Cortex of kidney (tissue), 1 donor: ENCODE measurements at places on chromosomes 5 and 9.

GRCh38 chr9:91282292-91282691 lies 79.4 kb downstream of the AUH start:
- no peak for DNase-seq

DNA sequence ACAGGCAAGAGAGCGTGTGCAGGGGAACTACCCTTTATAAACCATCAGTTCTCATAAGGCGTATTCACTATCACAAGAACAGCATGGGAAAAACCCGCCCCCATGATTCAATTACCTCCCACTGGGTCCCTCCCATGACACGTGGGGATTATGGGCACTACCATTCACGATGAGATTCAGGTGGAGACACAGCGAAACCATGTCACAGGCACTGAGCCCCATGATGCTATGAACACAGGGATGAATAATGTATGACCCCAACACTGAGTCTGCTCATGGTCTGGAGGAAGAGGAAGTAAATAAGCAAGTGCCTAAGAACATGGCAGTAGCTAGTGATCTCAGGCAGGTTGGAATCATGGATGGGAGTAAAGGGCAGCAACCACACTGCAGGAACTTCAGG lies 281.0 kb upstream of the ZNF462 start:
- DNase-seq = no peak

- no peak for DNase-seq
Measured at GRCh38 chr5:38600329-38601045, 44.0 kb upstream of the LIFR start.

- no peak for DNase-seq
Measured at GRCh38 chr5:57887851-57888621, 405.4 kb upstream of the ACTBL2 start.

GRCh38 chr9:81022177-81022576 lies 667.2 kb downstream of the TLE1 start:
- no peak for DNase-seq

GRCh38 chr5:152547202-152547601 lies 142.1 kb upstream of the NMUR2 start:
- DNase-seq = no peak

DNA sequence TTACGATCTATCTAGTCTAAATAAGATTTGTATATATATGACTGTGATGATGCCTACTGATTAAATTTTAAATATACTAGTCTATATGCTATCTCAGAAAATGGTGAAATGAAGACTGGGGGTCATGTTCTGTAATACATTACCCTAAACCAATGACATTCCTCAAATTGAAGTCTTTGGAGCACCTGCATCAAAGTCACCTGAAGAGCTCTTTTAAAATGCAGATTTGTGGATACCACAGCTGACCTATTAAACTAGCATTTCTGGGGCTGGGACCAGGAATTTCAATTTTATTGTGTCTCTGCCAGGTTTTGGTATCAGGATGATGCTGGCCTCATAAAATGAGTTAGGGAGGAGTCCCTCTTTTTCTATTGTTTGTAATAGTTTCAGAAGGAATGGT lies 631.9 kb upstream of the DMAC1 start:
- no peak for DNase-seq

DNA sequence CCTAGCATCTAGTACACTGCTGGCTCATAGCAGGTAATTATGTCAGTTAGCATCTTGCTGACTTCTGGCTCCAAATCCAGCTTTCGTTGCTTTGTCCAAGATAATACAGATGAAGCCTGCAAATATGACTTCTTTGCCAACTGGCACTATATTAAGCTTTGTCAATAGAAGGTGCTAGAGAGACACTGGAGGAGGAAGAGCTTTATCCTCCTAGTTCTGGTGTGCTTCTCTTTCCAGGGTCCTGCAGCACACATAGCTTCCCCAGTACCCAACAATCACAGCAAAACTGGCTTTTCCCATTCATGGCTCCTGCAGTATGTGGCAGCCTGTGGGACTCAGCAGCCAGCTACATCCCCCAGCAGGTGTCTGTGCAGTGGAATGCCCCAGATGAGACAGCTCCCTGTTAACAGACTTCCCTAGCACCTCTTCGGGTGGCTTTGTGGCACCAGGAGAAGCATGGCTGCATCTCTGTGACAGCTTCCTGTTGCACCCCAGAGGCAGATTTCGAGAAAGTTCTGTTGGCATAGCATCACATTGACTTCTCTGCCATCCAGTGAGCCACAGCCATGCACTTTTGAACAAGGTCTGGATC lies 147.8 kb downstream of the OXCT1 start:
- no peak for DNase-seq

DNA sequence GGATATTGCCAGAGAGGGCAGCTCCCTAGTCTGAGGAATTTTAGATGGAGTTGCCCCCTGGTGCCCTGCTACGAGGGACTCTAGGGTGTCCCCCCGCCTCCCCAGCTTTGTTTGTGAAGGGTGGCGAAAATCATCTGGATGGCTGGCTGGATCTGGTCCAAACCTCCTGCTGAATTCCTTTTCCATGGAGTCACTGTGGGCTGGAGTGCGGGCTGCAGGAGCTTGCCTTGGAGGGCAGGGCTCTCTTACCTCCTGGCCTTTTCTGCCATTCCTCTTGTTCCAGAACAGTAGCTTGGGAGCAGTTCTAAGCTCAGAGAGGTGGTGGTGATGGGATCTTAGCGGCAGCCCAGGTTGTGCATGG lies 2.1 kb downstream of the SYNPO start:
- no peak for DNase-seq

GRCh38 chr5:137595396-137596079 lies 96.4 kb upstream of the SPOCK1 start:
- DNase-seq = no peak

DNA sequence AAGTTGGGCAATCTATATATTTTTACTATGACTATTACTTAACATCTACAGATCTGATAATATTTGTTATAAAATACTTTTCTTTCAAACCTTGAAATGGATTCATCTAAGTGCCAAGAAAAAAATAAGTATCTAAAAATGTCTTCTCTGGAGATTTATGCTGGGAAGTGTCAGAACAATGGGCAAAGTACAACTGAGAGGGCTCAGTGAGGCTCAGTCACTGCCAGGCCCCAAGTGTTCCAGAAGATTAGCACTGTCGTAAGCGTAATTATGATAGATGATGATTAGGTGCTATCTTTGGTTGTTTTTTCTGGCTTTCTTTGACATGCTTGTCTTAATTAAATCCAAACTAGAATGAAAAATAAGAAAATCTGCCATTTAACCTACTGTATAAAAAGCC lies 72.2 kb upstream of the ADAMTS19 start:
- no peak for DNase-seq

- no peak for DNase-seq
Measured at GRCh38 chr9:89042984-89043383, 51.7 kb downstream of the S1PR3 start.

- no peak for DNase-seq
Measured at GRCh38 chr5:59354811-59355210, 538.7 kb downstream of the PDE4D start.

- no peak for DNase-seq
Measured at GRCh38 chr5:75668977-75669689, 48.1 kb downstream of the POC5 start.

GRCh38 chr9:38431116-38431515 lies 6.9 kb upstream of the IGFBPL1 start:
- DNase-seq = no peak

DNA sequence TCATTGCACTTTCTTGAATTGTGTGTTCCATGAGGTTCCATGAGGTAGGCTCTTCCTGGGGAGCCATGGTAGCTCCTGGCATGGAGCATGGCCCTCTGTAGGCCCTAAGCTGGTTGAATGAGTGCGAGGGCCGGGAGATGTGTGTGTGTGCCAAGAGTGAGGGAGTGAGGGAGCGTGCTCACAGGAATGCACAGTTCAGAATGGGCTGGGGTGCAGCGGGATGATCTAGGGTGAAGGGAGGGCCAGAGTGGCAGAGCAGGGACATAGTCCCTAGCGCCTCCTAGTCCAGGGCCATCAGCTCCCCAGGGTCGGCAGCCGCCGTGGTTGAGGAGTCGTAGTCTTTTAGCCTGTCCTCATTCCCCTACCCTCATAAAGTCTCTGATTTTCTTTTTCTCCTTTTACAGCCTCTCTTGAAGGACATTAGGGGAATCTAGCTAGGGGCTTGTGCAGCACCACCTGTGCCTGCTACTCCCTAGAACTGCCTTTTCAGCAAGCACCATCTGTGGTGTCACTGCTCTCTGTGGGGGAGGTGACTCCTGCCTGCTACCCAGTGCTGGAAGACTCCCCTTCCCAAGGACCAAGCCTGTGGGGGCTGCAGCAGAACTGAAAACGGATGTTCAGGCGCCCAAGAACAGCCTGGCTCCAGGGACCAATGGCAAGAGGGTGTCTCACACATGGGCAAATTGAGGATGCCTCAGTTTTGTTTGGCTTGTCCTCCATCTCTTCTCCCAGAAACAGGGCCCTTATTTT lies 65.3 kb upstream of the PPARGC1B start:
- DNase-seq = no peak

DNA sequence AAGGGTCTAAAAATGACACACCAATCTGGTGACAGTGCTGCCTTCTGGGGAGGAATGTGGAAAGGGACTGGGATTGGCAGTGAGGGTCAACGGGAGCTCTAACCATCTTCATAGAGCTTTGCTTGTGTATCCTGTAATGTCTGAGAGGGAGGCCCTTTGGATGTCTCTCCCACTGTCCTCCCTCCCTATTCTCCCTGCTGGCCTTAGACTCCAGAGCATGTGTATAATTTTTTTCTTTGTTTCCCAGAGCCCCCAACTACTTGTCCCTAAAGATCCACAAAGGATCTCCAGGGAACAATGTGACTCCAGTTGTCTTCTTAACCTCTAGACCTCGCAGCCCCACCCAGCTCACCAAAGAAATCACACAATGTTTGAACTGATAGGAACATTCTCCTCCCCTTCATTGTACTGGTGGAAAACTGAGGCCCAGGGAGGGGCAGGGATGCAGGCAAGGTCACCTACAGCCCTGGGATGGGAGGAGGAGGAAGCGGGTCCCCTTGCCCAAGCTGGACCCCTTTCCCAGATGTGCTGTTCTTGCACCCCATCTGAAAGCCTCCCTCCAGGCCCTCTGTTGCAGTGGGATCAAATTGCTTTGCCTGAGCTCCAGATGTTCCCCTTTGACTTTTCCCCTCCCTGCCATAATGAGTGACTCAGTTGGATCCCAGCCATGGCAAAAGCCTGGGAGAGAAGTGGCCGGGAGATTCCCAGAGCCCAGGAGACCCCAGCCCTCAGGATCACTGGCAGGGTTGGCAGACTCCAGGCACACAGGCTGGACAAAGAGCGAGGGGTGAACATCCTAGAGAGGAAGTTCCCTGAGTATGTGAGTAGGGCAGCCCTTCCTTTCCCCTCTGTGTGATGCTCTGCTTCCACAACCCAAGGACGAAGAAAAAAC lies 21.8 kb downstream of the SPARC start:
- no peak for DNase-seq

DNA sequence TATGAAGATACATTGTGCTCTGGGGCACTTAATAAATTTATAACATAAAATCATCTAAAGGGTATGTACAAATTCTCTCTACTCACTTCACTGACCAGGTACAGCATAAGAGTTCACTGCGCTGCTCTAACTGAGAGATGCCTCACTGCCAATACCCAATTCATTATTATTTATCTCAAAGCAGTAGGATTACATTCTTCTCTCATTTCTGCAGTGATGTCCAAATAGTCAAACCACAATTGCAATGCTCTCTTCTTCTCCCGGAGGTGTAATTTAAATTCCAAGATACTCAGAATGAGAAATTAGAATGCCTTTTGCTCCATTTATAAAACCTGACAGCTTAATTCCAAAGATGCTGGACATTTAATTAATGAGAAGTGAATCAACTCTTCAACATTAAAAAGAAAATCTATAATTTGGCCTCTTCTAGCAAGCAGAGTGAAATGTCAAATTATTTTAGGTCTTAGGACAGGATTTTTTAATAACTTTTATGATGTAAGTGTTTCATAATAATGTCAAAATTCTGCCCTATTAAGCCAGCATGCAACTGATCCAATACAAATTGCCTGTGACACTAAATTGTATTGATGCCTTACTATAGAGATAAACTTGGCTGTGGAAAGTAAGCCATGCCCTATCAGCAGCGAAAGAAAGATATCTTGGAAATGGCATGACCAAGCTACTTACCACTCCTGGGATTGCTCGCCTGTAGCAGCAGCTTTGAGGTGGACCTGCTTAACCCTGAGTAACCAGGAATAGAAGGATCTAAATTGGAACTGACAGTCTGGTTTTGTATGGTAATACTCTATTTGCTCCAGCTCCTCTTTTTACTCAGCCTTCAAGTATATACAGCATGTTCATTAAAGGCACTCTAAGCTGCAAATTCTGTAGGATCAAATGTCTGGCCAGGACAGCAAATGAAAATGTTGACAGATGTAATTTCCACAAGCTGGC lies 374.2 kb upstream of the TYRP1 start:
- no peak for DNase-seq

DNA sequence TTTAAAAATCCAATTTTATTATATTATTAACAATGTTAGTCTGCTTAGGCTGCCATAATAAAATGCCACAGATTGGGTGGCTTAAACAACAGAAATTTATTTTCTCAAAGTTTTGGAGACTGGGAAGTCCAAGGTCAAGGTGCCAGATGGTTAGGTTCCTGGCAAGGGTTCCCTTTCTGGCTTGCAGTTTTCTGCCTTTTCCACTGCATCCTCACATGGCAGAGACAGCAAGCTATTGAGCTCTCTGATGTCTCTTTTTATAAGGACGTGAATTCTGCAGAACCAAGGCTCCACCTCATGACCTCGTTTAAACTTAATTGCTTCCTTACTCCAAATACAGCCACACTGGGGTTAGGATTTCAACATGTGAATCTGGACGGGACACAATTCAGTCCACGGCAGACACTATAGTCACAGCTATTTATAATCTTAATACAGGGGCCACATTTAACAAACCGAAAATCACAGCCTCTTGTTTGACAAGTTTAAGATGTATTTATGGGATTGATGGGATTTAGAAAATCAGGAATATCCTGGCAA lies 174.9 kb upstream of the PUM3 start:
- no peak for DNase-seq

DNA sequence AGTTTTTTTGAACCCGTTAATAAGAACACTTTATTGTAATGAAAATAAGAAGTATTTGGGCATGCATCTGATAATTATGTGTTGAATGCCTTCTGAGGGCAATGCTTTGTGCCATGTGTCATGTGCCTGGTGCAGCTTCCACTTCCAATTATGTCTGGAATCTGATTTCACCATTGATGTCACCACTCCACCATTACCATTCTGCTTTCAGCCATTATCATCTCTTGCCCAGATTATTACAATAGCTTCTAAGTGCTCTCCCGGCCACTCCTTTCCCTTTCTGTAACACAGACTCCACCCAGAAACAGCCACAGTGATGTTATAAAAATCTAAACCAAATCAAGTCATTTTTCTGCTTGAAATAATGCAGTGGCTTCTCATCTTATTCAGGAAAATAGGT lies 171.7 kb downstream of the C9orf152 start:
- DNase-seq = no peak

- DNase-seq = no peak
Measured at GRCh38 chr5:11477786-11478185, 426.5 kb downstream of the CTNND2 start.
